ENCODE measurements at places on chromosomes 3 and 15.

GRCh38 chr15:61382927-61383326, 153.8 kb upstream of the RORA start:
- DNase-seq: no peak

GRCh38 chr3:57224856-57225255, 2.7 kb upstream of the APPL1 start:
- DNase-seq: no peak

GRCh38 chr15:99911816-99912215, 178.6 kb upstream of the LYSMD4 start:
- DNase-seq: no peak

GRCh38 chr3:113546414-113546893, 14.1 kb downstream of the SIDT1 start:
- no peak for DNase-seq

- DNase-seq: no peak
These were observed 117.5 kb upstream of the CRBN start for GRCh38 chr3:3296979-3297381.

DNA sequence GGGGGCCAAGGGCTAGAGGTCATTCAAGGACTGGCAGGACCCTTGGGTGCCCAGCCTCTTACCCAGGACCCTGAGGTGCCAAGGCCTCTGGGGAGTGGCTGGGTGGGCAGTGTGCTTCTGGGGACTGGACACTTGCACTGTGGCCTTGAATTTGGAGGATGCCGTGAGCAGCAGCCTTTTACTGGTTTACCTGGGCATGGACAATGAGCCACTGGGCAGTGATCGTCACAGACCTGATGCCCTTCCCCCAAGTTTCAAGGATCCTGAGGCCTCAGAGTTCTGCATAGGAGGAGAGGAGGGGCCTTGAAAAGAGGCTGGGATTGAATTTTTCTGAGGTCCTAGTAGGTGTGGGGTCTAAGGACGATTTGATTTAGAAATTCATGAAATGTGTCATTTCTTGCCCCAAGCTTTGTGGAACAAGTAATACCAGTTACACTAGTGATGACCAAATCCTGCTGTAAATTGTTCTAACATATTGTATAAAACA, 146.1 kb upstream of the TPM1 start:
- DNase-seq: no peak

GRCh38 chr3:153431076-153431475, 269.1 kb downstream of the RAP2B start:
- DNase-seq: no peak

DNA sequence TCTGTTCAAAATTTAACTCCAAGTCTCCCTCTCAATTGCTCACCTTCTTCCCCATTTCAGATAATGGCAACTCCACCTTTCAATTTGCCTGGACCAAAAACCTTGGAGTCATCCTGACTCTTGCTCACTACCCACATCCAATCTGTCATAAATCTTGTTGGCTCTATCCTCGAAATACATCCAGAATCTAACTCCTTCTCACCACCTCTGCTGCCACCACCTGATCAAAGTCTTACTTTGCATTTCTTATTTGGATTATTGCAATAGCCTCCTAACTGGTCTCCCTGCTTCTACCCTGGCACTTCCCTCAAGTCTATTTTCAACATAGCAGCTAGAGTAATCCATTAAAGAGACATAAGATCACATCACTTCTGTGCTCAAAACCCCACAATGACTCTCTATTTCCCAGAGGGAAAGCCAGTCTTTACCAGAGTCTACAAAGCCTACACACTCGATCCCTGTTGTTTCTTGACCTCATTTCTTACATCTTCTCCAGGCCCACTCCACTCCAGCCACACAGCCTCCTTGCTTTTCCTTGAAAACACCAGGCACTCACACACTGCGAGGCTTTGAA, 86.6 kb downstream of the GPR156 start:
- DNase-seq: no peak

DNA sequence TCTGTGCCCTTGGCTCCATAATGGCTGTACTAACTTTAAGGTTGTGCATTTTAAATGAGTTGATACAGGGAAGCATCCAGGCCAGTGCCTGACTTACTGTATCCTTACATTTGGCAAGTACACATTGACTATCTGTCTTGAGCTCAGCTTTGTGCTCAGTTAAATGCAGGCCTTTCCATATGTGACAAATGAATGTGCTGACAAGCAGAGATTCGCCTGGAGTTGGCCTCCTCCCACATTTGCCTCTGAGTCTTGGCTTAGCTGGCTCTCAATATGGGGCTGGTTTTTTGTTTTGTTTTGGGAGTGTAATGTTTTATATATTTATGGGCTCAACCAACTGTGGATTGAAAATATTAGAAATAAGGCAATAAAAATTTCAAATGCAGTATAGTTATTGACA, 29.7 kb downstream of the TRIM71 start:
- DNase-seq: no peak

GRCh38 chr3:32842531-32842931, 24.7 kb downstream of the TRIM71 start:
- no peak for DNase-seq

GRCh38 chr3:156382458-156383346, 172.2 kb downstream of the SSR3 start:
- DNase-seq: peak; percentile 28

DNA sequence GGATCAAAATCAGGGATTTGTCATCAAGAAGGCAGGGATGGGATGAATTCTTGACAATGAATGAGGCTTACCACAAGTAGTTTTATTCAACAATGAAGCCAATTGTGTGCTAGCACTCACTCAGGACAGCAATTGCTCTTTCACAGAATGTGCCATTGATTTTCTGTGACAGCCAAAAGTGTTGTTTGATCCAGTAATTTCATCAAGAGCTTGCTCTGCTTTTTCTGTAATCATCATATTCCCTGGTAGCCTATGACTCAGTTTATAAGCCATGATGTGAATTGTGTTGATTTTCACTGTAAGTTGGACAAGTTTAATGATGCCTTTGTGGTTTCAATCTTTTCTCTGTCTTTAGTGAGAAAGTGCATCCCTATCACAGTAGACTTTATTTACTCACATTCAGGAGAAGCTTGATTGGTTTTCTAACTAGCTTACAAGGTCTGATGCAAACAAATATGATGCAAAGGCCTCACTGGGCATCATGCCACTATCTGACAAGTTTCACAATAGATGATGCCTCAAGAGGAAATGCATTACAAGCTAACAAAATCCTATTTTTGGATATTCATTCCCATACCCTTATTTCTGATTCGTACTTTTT, 13.6 kb upstream of the CSRNP1 start:
- DNase-seq: no peak

DNA sequence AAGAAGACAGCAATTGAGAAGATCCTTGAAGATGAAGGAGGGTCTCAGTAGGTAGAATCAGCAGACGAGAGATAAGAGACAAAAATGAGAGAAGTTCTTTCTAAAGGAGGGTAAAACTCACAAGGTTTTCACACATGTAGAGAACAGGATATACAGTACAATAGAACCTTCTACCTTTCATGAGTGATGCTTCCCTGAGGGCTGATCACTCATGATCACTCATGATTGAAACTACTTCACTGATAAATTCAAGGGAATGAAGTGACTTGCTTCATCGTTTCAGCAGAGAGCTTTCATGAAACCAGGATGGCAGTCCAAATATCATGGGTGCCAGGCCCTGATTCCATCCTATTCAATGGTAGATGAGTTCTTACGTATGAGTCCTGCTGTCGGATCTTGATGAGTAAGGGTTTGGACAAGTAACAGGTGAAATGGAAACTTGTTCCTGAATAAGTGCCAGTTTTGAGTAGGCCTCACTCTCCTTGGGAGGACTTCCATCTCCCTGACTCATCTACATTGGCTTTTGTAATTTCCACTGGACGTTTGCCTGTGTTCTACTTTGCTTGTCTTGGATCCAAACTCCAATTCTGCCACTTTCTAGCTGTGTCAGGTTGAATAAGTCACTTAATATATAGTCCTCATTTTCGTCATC, 9.6 kb upstream of the CLDN16 start:
- DNase-seq: no peak

GRCh38 chr15:41950127-41950483, 22.3 kb downstream of the EHD4 start:
- DNase-seq: no peak

DNA sequence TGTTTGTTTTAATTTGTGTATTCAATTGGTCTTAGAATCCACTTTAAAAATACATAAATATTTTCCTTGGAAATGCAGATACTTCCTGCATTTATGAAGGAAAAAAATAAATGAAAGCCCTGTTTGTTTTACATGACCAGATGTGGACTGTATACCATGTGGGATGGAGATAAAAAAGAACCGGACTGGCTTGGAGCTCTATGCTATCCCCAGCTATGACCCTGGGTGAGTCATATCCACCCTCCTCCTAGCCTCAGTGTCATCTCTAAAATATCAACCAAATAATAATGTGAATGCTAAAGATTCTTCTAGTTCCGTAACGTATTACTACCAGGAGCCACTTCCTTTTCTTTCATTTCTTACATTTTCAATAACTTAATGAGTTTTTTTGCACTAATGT, 44.5 kb upstream of the PDZRN3 start:
- DNase-seq: no peak

DNA sequence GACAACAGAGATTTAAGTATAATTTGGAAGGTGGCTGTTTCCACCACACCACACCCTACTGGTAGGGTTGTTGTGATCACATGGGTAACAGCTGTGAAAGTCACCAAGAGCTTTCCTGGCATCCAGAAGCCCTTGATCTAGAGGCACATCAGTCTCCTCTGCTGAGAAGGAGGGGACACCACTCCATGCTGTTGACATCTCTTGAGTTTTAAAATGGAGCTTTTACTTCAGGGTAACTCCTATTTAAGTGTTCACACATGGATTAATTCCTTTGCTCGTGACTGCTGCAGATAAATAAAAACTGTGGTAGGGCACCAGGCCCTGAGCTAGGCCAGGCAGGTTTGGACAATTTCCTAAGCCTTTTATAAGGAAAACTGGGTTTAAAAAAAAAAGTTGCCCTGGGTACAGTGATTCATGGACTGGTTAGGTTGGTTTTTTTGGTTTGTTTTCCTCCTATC, 7.5 kb downstream of the EXOSC7 start:
- no peak for DNase-seq

GRCh38 chr3:51391566-51392354, 675 bp downstream of the RBM15B start:
- peak; percentile 43 for DNase-seq
